ENCODE measurements at places on chromosomes 16 and 17.
A peak's percentile ranks its signal among the peaks of the same experiment; 100 is the strongest.

GRCh38 chr17:29593591-29594518, 923 bp downstream of the ANKRD13B start:
- DNase-seq = no peak

DNA sequence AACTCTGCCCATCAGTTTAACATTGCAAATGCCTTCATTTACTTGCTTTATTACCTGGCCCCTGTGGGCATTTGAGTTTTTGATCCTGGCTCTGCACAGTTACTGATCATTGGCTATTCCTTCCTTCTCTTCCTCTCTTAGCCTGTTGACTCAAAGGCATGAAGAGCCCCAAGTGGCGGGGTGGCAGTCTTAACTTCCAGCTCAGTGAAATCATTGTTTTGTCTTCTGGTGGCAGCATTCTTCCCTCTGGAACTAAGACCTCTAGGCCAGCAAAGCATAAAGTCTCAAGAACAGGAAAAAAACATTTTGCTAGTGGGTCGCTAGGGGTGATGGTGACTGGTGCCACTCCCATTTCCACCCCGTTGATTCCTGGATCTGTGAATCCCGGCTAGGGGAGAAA, 52.3 kb upstream of the MRTFB start:
- DNase-seq = no peak

- no peak for DNase-seq
Observed at GRCh38 chr16:22388101-22388644, 13.8 kb upstream of the CDR2 start.

DNA sequence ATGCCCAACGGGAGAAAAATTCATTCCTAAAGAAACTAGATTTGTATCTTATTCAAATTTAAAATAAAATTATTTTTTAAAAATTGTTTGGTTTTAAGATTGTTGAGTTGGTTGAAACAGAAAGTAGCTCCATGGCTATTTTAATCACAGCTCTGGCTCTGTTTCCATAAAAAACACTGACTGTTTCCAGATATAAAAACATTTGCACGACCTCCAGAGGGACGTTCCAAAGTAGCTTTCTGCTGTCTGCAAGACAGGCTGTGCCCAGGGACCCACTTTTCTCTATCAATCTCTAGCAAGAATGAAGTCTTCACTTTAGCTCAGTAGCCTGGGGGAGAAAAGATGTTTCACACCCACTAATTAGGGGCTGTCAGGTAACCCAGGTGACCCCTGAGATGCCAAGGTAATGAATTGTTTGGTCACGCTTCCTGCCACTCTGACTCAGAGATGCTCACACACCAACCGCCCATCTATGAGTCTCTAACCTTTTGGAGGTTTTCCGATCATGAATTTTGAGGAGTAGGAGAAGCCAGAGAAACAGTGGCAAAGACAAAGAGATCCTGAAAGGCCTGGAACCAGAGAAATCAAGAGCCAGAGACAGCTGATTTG, 220.1 kb upstream of the SOX9 start:
- DNase-seq = peak; percentile 84

- no peak for DNase-seq
Observed at GRCh38 chr17:80424878-80425765, 10.2 kb downstream of the ENDOV start.

DNA sequence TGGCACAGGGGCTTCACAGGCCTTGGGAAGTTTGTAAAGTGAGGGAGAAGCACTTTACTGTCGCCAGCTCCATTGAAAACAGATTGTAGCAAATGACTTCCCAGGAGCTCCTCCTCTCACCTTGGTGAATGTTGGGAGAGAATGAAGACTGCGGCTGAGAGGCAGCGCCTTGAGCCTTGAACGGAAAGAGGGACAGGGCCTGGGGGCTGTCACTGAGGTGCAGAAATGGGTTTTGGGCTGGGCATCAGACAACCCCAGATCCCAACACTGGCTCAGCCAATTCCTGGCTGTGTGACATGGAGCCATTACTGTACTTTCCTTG, 603 bp upstream of the MRTFB start:
- no peak for DNase-seq

- DNase-seq = peak; percentile 43
Observed at GRCh38 chr17:34171245-34171818, 83.8 kb upstream of the CCL2 start.

DNA sequence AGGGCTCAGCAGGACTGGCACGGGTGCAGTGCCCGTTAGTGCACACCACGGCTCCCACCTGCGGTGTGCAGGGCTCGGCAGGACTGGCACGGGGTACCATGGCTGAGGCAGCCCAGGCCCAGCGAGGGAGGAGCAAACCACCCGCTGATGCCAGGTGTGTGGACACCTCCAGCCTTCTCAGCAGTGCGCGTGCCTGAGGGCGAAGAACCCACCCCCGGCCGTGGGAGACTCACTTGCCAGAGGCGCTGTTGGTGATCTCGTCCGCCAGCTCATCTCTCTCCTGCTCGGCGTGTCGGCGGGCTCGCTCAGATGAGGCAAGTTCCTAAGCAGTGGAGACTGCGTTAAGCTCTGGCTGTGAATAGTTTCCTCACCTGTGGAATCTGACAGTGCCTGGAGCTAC, 45.4 kb downstream of the NDEL1 start:
- DNase-seq = no peak

DNA sequence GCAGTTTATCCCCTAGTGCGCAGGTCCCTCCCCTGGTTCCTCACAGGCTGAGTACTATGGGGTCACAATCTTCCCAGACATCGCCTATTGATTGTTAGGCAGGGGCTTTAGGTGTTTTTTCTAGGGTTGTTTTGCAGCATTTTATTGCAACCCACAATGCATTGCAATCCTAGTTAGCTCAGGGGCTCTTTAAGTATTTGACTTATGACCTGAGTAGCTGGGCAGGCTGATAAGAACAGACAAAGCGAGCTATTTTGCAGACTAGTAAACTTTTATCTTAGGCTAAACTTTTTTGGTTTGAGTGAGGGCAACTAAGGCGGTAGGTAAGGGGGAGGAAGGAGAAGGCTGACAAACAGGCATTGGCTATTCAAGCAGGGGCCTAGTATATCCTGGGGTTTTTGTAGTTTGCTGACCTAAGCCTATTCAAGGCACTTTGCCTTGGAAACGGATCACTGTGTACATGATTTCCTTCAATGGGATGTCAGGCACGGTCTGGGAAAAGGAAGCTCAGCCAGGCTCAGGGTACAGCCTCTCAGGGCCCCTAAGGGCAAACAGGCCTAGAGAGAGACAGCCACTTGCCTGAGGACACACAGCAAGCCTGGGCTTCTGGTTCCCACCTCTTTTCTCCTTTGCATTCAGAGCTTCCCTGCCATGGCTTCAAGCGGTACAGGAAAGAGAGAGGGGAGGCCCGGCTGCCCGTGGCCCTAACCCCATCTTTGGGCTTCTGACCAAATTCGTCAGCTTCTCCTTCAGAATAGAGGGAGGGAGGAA, 6.4 kb downstream of the DRC7 start:
- no peak for DNase-seq
